PC-3 (cell line): ENCODE measurements at places on chromosomes 16 and 17.

DNA sequence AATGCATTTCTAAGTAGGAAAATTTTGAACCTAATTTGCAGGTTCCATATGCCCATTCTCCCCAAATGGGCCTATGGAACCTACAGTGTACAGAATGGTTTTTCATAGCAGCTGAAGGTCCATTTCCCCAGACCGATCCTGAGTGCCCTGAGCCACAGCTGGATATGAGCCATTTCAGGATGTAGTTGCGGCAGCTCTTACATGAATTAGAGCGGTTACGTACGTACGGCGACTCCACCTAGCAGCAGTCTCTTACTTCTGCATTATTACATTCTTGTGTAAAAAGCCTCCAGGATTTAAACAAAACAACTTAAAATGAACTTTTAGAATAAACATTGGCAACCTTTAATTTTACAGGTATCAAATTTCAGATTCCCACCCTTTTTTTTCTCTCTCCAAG, 225.3 kb downstream of the SNX29 start:
- no peak for DNase-seq

GRCh38 chr16:58211846-58212245, 13.9 kb upstream of the CSNK2A2 start:
- no peak for DNase-seq

GRCh38 chr16:25690552-25691143, 1.1 kb upstream of the HS3ST4 start:
- no peak for DNase-seq

DNA sequence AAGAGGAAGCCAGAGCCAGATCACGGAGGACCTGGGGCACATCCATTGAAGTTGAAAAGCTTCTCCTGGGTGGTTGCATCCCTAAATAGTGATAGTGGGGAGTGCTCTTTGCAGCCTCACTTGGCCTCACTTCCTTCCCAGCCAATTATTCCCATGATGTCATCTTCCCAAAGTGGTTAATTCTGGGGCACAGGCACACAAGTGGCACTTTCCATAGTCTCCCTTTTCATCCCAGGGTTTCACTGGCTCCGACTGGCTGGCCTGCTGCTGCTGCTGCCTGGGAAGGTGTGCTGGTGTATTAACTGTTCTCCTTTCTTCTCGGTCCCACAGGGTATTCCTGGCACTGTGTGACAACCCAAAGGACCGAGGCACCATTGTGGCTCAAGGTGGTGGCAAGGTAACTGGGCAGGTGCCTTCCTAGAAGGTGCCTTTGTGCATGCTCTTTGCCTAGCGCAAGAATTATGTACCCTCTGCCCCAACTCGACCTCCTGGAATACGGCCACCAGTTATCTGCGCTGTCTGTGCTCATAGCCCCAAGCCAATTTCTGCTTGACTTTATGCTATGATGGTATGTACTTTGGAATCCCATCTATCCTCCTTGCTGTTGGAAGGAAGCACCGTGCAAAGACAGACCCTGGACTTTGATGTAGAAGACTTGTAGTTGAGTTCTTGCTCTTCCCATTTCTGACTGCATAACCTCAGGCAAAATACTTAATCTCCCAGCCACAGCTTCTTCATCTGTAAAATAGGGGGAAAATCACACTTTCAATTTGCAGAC, 18.4 kb downstream of the SLC35G3 start:
- DNase-seq = no peak

GRCh38 chr16:82960918-82961317, 334.1 kb downstream of the CDH13 start:
- DNase-seq = no peak
